ENCODE measurements at places on chromosomes 1 and 21.
A peak's percentile ranks its signal among the peaks of the same experiment; 100 is the strongest.

DNA sequence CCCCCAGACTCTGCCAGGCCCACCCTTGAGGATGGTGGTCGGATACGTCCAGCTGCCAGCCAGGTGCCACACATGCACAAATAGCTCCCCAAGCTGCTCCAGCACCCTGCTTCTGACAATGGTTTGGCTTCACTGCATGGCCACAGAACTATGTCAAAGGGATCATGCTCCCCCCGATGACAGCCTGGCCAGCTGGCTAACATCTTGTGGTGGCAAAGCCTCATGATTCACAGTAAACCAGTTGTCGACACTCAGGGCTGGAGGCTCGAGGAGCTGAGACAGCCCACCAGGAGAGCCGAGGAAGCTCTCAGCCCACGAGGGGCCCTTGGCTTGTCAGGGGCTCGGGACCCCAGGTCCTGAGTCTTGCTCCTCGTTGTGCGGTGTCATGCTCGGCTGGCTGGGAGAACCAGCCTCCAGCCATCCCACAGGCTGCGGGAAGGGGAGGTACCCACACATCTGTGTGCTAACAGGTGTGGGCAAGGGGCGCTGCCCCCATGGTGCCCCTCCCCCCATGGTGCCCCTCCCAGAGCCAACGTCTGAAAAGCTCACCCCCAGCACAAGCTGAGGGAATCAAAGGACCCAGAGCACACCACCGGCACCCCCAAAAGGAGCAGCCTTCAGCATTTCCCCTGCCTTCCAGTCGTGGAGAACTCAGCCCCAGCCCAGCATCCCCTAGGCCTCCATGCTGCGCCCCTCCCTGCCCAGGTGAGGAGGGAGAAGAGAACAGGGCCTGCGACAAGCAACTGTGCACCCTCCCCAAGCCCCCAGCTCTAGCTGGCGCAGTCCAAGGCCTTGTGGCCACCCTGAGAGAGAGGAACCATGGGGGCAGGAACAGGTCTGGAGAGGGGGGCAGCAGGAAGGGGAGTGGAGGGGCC lies 41.2 kb downstream of the KIF21B start:
- DNase-seq: no peak

GRCh38 chr1:235014756-235015155 lies 113.9 kb downstream of the TOMM20 start:
- DNase-seq: no peak

GRCh38 chr1:222018041-222018440 lies 276.2 kb upstream of the DUSP10 start:
- no peak for DNase-seq

DNA sequence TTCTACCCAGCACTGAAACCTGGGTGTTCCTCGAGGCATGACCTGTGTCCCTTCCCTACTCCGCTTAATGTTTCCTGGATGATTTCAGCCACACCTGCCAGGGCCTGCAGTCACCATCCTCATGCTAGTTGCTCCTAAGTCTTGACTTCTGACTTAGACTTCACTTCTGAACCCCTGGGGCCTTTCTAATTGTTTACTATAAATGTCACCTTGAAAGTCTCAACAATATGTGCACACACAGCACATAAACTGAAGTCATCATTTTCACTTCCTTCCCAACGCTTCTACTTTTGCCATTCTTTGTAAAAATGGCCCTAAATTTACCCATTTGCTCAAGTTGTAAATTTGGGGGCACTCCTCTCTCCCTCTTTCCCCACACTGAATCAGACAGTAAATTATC lies 141.1 kb downstream of the DYRK1A start:
- no peak for DNase-seq

DNA sequence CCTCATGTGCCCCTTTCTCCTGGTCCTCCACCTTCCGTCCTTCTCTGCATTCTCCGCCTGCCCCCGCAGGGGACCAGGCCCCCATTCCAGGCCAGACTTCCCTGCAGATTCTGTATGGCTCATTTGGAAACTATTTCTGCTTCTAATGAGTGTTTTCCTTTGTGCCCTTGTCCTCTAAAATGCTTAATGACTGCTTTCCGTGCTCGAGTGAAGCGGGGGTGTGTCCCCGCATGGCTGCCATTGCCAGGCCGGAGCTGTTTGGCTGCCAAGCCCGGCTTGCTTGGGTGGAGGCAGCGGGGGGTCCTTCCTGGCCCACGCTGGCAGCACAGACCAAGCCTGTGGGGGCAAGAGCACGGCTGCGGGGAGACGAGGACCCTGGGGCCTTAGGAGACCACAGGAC lies 299.3 kb upstream of the VAMP3 start:
- no peak for DNase-seq

DNA sequence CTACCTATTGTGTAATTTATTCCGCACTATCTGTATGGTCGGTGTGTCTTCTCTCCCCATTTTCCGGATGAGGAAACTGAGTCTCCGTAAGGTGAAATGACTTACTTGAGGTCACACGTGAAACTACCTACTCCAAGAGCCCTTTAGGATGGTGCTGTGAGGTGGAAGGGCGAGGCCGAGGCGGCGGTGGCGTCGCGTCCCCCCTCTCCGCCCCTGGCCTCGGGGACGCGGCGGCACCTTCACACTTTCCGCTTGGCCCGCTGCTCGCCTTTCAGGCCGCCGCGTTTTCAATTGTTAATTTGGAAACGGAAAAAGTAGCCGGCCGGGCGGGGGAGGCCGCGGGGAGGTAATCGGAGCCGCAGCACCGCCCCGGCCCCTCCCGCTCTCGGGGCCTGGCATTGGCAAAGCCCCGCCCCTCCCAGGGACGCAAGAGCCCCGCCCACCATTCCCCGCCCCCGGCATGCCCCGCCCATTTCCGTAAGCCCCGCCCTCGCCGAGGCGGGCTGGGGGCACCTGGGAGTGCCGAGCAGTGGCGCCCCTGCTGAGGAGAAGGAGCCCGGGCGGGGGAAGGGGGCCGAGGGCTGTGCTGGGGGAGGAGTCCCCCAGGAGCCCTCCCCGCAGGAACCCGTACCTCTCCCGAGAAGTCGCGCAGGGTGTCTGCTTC lies 18.6 kb downstream of the KCNQ4 start:
- DNase-seq: peak; percentile 71

GRCh38 chr1:159881622-159882526 lies 18.1 kb downstream of the CFAP45 start:
- DNase-seq: no peak

GRCh38 chr1:33469691-33470090 lies 2.8 kb upstream of the ZSCAN20 start:
- DNase-seq: no peak

DNA sequence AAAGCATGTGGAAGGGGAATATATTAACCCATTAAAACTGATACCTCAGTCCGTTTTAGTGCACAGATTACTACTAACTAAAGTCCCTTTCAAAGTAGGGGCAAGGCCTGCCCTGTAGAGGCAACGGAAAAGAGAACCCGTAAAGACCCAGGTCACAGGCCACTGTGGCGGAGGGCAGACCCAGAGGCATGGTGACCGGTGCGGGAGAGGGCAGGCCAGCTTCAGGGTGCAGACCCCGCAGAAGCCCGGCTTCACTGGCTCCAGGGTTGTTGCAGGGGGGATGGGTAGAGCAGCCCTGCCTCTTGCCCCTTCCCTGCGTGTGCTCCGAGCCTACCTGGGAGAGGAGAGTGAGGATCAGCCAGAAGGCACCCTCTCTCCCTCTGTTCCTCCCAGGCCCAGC lies 17.7 kb downstream of the CNTN2 start:
- DNase-seq: no peak

All from stimulated activated CD4-positive, alpha-beta T cell treated with anti-CD3 and anti-CD28 coated beads, Interleukin-1b, Interleukin-23, amount 100 ng/mL, for 1 hour (primary cell).